Stimulated activated CD8-positive, alpha-beta memory T cell treated with anti-CD3 and anti-CD28 coated beads, Interleukin-7, amount 100 ng/mL, for 4 hours (primary cell): ENCODE measurements at places on chromosomes 3 and 15.

DNA sequence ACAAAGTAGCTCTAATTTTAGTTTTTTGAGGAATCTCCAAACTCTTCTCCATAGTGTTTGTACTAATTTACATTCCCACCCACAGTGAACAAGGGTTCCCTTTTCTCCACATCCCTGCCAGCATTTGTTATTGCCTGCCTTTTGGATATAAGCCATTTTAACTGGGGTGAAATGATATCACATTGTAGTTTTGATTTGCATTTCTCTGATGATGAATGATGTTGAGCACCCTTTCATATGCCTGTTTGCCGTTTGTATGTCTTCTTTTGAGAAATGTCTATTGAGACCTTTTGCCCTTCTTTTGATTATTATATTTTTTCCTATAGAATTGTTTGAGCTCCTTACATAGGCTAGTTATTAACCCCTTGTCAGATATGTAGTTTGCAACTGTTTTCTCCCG lies 239.9 kb upstream of the TPM1 start:
- DNase-seq: no peak

DNA sequence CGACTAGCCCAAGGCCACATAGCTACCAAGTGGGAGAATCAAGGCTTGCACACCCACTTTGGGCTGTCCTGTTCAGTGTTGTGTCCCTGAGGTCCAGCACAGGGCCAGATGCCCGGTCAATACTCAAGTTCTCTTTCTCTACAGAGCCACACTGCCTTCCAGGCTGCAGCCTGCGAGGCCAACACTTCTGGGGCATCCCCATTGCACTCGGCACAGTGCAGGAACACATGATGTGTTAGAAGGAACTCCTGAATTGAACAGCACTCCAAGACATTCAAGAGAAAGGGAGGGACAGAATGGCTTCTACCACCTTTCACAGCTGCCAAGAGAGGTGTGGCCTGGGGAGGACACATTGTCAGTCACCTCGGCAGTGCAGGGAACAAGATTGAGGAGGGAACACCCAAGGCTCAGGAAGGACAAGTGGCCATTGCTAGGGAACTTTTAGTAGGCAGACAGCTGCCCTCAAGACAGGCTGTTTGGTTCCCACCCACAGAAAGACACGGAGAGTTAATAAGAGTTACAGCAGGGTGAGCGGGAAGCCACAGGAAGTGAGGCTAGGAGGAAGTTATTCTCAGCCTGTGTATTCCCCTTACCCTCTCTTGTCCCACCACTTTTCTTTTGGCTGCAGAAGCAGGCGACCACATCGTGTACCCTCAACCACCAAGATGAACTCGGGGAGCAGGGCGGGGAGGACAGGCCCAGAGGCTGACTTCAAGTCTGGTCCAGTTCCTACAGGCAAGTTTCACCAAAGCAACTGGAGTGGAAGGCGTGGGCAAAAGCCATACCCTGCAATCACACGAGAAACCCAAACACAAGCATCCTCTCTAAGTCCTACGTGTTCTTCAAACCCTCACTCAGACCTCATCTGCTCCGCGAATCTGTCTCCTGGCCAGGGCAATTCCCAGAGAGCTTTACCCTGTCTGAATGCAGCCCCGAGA lies 69.4 kb downstream of the SRGAP3 start:
- DNase-seq: no peak

DNA sequence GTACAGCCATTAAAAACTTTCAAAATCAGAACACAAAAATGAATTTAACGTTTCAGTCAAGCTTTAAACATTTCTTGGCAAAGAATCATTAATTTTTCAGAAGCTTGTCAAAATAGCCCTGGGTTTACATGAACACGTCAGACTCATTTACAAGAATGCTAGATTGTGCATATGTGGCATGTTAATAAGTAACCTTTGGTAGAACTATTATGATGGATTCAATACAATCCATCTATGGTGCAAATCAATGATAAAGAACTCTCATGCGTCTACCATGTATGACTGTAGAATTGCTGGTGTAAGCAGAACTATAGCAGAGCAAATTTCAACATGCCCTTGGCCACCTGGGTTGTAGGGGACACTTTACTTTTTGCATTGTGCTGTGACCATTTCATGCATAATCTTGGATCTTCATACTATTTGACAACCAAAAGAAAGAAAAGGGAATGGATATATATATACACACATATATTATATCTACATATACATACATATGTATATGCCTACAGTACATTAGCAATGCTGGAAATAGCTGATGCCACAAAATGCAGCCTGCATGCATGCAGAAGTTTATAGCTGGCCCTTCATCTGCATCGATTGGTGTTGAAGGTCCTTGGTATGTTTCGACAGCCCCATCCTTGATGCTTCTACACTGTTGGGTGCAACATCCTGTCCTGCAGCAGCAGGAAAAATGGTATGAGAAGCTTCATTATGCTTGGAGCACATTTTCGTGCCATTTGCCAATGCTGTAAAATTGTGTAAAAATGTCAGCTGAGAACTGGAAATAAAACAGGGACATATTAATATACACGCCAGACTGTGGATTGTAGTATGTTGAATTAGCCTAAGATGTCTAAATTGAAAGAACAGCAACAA lies 189.0 kb downstream of the MBNL1 start:
- DNase-seq: no peak

GRCh38 chr3:86969500-86970189 lies 21.3 kb downstream of the VGLL3 start:
- no peak for DNase-seq

DNA sequence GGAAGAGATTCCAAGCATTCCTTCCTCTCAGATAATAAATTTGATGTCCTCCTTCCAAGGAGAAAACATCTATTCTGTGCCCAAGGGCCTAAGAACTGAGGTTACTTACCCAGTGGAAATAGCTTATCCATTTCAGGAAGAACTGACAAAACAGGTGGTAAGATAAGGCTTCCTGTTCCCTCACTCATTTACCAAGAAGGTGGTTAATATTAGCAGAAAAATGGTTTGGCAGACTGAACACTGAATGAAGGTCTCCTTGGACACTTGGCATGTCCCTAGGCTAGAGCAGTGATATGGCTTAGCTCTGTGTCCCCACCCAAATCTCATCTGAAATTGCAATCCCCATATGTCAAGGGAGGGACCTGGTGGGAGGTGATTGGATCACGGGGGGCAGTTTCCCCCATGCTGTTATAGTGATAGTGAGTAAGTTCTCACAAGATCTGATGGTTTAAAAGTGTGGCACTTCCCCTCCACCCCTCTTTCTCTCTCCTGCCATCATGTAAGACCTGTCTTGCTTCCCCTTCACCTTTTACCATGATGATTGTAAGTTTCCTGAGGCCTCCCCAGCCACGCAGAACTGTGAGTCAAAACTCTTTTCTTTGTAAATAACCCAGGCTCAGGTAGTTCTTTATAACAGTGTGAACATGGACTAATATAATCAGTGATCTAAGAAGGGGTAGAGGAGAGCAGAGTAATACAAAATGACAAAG lies 127.4 kb downstream of the ST8SIA2 start:
- DNase-seq: no peak

- DNase-seq: no peak
Observed at GRCh38 chr15:56969265-56969895, 50.9 kb downstream of the TCF12 start.

- DNase-seq: no peak
Observed at GRCh38 chr3:53426918-53427317, 67.5 kb upstream of the CACNA1D start.

GRCh38 chr3:129195731-129196256 lies 12.1 kb upstream of the CNBP start:
- DNase-seq: no peak

DNA sequence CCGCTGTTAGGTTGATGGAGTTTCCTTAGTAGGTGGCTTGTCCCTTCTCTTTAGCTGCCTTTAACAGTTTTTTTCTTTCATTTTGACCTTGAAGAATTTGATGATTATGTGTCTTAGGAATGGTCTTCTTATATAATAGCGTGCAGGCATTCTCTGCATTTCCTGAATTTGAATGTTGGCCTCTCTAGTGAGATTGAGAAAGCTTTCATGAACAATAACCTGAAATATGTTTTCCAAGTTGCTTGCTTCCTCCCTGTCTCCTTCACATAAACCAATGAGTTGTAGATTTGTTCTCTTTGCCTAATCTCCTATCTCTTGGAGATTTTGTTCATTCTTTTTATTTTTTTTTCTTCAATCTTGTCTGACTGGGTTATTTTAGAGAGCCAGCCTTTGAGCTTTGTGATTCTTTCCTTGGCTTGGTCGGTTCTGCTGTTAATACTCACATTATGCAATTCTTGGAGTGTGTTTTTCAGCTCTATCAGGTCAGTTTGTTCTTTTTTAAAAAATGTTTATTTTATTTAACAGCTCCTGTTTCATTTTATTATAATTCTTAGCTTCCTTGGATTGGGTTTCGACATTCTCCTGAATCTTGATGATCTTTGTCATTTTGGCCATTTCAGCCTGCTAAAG lies 627.9 kb downstream of the SI start:
- DNase-seq: no peak

- DNase-seq: no peak
Observed at GRCh38 chr15:67946701-67947100, 106.9 kb upstream of the RNU6-1 start.

- no peak for DNase-seq
Observed at GRCh38 chr3:148789906-148790305, 37.7 kb upstream of the CPB1 start.

DNA sequence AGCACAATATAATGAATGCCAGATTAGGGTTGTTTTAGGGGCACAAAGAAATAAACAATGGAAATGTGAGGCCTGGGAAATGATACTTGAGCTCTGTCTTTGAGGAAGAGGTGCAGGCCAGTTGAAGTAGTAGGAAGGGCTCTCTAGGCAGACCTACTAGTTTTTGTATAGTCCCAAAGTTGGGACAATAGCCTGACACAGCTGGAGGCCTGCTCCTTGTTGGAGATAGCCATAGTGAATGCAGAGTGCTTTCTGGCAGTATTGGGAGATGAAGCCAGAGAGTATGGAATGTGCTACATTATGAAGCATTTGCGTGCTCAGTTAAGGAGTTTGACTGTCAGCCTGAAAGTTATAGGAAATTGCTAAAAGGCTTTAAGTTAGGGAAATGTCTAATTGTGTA lies 251.2 kb upstream of the ZPLD1 start:
- DNase-seq: no peak

DNA sequence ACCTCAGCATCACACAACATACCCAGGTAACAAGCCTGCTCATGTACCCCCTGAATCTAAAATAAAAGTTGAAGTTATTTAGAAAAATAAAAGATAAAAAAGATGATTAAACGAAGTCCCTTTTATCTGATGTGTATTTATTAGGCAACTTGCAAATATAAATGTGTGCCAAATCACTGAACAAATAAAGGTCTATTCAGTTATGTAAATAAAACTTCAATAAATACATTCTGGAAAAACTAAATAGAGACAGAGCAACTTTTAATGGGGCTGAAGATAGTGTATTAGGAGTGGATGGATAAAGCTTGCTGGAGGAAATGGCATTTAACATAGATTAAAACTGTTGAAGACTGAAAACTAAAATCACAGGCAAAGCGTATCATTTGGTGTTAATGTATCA lies 678.0 kb upstream of the GRM7 start:
- no peak for DNase-seq

GRCh38 chr3:124256156-124256555 lies 264.2 kb upstream of the ROPN1 start:
- DNase-seq: no peak

GRCh38 chr3:108001457-108001856 lies 89.4 kb downstream of the CD47 start:
- DNase-seq: no peak

GRCh38 chr3:10823516-10823818 lies 7.4 kb downstream of the SLC6A11 start:
- DNase-seq: no peak

- DNase-seq: no peak
Observed at GRCh38 chr15:75736256-75736655, 23.6 kb upstream of the CSPG4 start.
